CD4-positive, alpha-beta memory T cell (primary cell): ENCODE measurements at places on chromosomes 1 and 21.

GRCh38 chr1:152169366-152170025, 10.5 kb upstream of the RPTN start:
- DNase-seq = no peak

- DNase-seq = peak; percentile 35
Measured at GRCh38 chr1:28056129-28056925, 32.1 kb downstream of the EYA3 start.

GRCh38 chr1:15943992-15944307, 32.0 kb downstream of the ZBTB17 start:
- DNase-seq = no peak

GRCh38 chr1:163084330-163084729, 15.2 kb downstream of the RGS4 start:
- no peak for DNase-seq

DNA sequence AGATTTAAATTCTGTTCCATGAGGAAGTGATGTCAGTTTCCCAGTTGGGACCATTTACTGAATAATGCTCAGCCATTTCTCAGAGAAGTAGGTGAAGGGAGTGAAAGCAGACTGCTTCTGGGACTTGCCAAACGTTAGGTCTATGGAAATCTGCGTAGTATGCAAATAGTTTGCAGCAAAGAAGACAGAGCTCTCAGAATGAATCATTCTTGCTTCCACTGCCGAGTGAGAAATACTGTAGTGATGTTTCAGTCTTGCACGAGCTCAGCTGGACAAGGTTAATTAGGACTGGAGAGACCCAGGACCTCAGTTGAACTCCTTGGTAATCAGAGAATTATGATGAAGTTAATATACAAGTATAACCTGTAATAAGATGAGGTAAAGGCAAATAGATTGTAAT, 317.7 kb upstream of the DAB1 start:
- no peak for DNase-seq
